Breast epithelium (tissue), 4 donors: ENCODE measurements at places on chromosomes 7 and 10. TPM values are rescaled to one million over a fixed set of nuclear protein-coding genes. Genes with fewer than 3 reads are reported as not detected.

MACC1 gene
- 39.4 TPM for total RNA-seq

- no peak overlapping the region for H3K4me3 ChIP-seq
- DNase-seq, result no peak
- no peaks in the 10 kb centered on the region for H3K4me1 ChIP-seq
- H3K27me3 ChIP-seq, result no peaks in the 10 kb centered on the region
- peak overlapping the region; percentile 77 for H3K27ac ChIP-seq
Measured at GRCh38 chr7:26856176-26856985, 8.0 kb downstream of the SKAP2 start.

GRCh38 chr7:30995536-30995935 is 31.8 kb downstream of the GHRHR start:
- H3K27ac ChIP-seq, result peak overlapping the region; percentile 78
- H3K4me3 ChIP-seq, result no peak overlapping the region
- no peaks in the 10 kb centered on the region for H3K4me1 ChIP-seq
- H3K27me3 ChIP-seq, result no peaks in the 10 kb centered on the region
- no peak for DNase-seq
- H3K36me3 ChIP-seq, result no peaks in the 10 kb centered on the region

C7orf33 gene
- not detected for total RNA-seq

CDK14 gene
- 64.7 TPM for total RNA-seq

MALRD1 gene
- total RNA-seq, result 2.6 TPM

- H3K27me3 ChIP-seq, result no peaks in the 10 kb centered on the region
- H3K36me3 ChIP-seq, result no peaks in the 10 kb centered on the region
- no peak for DNase-seq
- no peak overlapping the region for H3K4me3 ChIP-seq
- no peak overlapping the region for H3K27ac ChIP-seq
- H3K4me1 ChIP-seq, result no peaks in the 10 kb centered on the region
Measured at GRCh38 chr10:20265146-20265545, 448.9 kb downstream of the PLXDC2 start.

COPG2 gene
- total RNA-seq, result 27.2 TPM

GRCh38 chr10:102721954-102722353 is 7.5 kb downstream of the SFXN2 start:
- no peak overlapping the region for H3K27ac ChIP-seq
- H3K4me3 ChIP-seq, result no peak overlapping the region
- no peak for DNase-seq
- H3K27me3 ChIP-seq, result no peaks in the 10 kb centered on the region
- H3K36me3 ChIP-seq, result no peaks in the 10 kb centered on the region

- H3K27ac ChIP-seq, result no peak overlapping the region
- DNase-seq, result no peak
- H3K4me1 ChIP-seq, result no peaks in the 10 kb centered on the region
- no peak overlapping the region for H3K4me3 ChIP-seq
- H3K27me3 ChIP-seq, result no peaks in the 10 kb centered on the region
- H3K36me3 ChIP-seq, result no peaks in the 10 kb centered on the region
Measured at GRCh38 chr7:24271938-24272337, 12.1 kb upstream of the NPY start.

GRCh38 chr10:110568055-110568735 is 700 bp downstream of the SMC3 start:
- peak overlapping the region; percentile 99 for H3K4me3 ChIP-seq
- H3K27me3 ChIP-seq, result no peaks in the 10 kb centered on the region
- no peak for DNase-seq
- peak overlapping the region; percentile 90 for H3K27ac ChIP-seq

GRCh38 chr7:111985798-111986197 is 220.4 kb downstream of the DOCK4 start:
- no peaks in the 10 kb centered on the region for H3K4me1 ChIP-seq
- no peaks in the 10 kb centered on the region for H3K27me3 ChIP-seq
- no peak overlapping the region for H3K4me3 ChIP-seq
- no peaks in the 10 kb centered on the region for H3K36me3 ChIP-seq
- no peak overlapping the region for H3K27ac ChIP-seq

- no peaks in the 10 kb centered on the region for H3K4me1 ChIP-seq
- no peaks in the 10 kb centered on the region for H3K36me3 ChIP-seq
- H3K27me3 ChIP-seq, result no peaks in the 10 kb centered on the region
- H3K4me3 ChIP-seq, result no peak overlapping the region
Measured at GRCh38 chr7:105974471-105974870, 11.4 kb downstream of the CDHR3 start.

WDFY4 gene
- 7.0 TPM for total RNA-seq

GRCh38 chr10:28691187-28691694 is 13.9 kb downstream of the BAMBI start:
- H3K27ac ChIP-seq, result no peak overlapping the region
- no peaks in the 10 kb centered on the region for H3K4me1 ChIP-seq
- no peak overlapping the region for H3K4me3 ChIP-seq
- no peak for DNase-seq
- no peaks in the 10 kb centered on the region for H3K36me3 ChIP-seq
- no peaks in the 10 kb centered on the region for H3K27me3 ChIP-seq

- no peak overlapping the region for H3K27ac ChIP-seq
- no peaks in the 10 kb centered on the region for H3K36me3 ChIP-seq
- H3K4me1 ChIP-seq, result no peaks in the 10 kb centered on the region
- H3K27me3 ChIP-seq, result no peaks in the 10 kb centered on the region
Measured at GRCh38 chr10:120262857-120263547, 194.0 kb upstream of the PLPP4 start.

DNA sequence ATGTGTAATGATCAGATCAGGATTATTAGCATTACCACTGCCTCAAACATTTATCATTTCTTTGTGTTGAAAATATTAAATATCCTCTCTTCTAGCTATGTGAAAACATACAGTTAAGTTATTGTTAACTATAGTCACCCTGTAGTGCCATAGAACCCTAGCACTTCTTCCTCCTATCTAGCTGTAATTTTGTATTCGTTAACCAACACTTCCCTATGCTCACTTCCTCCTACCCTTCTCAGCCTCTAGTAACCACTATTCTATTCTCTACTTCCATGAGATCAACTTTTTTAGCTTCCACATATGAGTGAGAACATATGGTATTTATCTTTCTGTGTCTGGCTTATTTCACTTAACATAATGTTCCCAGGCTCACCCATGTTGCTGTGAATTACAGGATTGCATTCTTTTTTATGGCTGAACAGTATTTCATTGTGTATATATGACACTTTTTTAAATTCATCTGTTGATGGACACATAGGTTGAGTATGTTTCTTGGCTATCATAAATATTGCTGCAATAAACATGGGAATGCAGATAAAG is 132.7 kb upstream of the RHOBTB1 start:
- H3K4me3 ChIP-seq, result no peak overlapping the region
- H3K4me1 ChIP-seq, result no peaks in the 10 kb centered on the region
- no peak for DNase-seq
- H3K27ac ChIP-seq, result no peak overlapping the region
- no peaks in the 10 kb centered on the region for H3K27me3 ChIP-seq

DNA sequence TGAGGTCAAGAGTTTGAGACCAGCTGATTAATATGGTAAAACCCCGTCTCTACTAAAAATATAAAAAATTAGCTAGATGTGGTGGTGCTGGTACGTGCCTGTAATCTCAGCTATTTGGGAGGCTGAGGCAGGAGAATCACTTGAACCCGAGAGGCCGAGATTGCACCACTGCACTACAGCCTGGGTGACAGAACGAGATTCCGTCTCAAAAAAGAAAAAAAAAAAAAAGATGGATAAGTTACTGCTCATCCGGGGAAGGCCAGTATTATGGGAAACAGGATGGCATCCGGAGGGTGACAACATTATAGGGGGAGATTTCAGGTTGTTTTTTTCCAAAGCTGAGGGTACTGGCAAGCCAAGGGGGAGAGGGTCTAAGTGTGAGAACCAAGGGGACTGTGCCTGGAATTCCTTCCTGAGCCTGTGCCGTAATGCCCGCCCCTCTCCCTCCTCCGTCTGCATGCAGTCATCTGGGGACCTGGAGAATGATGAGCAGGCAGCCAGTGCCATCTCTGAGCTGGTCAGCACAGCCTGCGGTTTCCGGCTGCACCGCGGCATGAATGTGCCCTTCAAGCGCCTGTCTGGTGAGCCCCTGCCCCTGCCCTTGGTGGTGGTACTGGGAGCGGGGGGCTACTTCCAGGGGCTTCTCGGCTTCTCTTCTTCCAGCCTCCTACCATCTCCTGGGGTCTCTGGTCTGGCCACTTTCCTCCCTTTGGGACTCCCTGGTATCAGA is 4.4 kb downstream of the LAMTOR4 start:
- H3K27ac ChIP-seq, result no peak overlapping the region
- DNase-seq, result no peak
- no peaks in the 10 kb centered on the region for H3K36me3 ChIP-seq
- no peaks in the 10 kb centered on the region for H3K27me3 ChIP-seq

DNA sequence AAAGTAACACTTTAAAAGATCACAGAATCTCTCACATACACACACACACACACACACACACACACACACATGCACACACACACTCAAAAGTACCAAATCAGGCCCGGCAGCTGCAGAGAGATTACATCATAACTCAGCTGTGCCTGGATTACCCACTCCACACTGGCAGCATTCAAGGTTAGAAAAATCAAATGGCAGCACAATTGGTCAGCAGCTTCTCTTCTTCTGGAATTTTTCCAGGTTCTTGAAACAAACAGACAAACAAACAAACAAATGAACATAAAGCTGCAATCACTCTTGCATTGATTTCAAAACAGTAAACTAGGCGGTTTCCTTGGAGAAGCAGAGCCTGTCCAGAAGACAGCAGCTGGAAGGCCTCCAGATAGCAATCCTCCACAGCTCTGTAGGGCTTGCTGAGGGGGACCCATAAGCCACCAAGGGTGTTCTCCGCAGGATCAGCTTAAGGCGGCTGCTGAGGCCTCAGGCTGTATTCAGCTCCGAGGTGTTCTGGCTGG is 24.5 kb upstream of the FAM133B start:
- no peak for DNase-seq
- H3K27me3 ChIP-seq, result no peaks in the 10 kb centered on the region
- H3K27ac ChIP-seq, result no peak overlapping the region
- H3K36me3 ChIP-seq, result peaks cover 3% of the 10 kb centered on the region
- H3K4me3 ChIP-seq, result no peak overlapping the region

GRCh38 chr7:80319461-80319860 is 184.8 kb downstream of the GNAI1 start:
- no peaks in the 10 kb centered on the region for H3K27me3 ChIP-seq
- DNase-seq, result no peak
- no peaks in the 10 kb centered on the region for H3K4me1 ChIP-seq
- H3K36me3 ChIP-seq, result no peaks in the 10 kb centered on the region

GRCh38 chr7:130410868-130411541 is 29.8 kb downstream of the CEP41 start:
- no peaks in the 10 kb centered on the region for H3K4me1 ChIP-seq
- DNase-seq, result no peak
- H3K27me3 ChIP-seq, result no peaks in the 10 kb centered on the region
- H3K4me3 ChIP-seq, result no peak overlapping the region

- peaks cover 6% of the 10 kb centered on the region for H3K27me3 ChIP-seq
- H3K27ac ChIP-seq, result no peak overlapping the region
- H3K36me3 ChIP-seq, result no peaks in the 10 kb centered on the region
Measured at GRCh38 chr7:55344840-55345239, 20.3 kb upstream of the LANCL2 start.

PLCE1 gene
- total RNA-seq, result 7.0 TPM

OR2A42 gene
- under 0.01 TPM for total RNA-seq

GRCh38 chr10:35607475-35608327 is 2.6 kb downstream of the GJD4 start:
- peak overlapping the region; percentile 72 for H3K4me3 ChIP-seq
- H3K36me3 ChIP-seq, result no peaks in the 10 kb centered on the region

PDE6C gene
- total RNA-seq, result not detected

- H3K36me3 ChIP-seq, result no peaks in the 10 kb centered on the region
- no peak overlapping the region for H3K4me3 ChIP-seq
- no peaks in the 10 kb centered on the region for H3K27me3 ChIP-seq
- no peak overlapping the region for H3K27ac ChIP-seq
Measured at GRCh38 chr7:93856323-93856722, 34.2 kb downstream of the TFPI2 start.

GRCh38 chr7:1939434-1940401 is 269.6 kb downstream of the ELFN1 start:
- DNase-seq, result no peak
- H3K27ac ChIP-seq, result peak overlapping the region; percentile 57
- H3K27me3 ChIP-seq, result no peaks in the 10 kb centered on the region
- H3K4me3 ChIP-seq, result peak overlapping the region; percentile 1
- H3K36me3 ChIP-seq, result no peaks in the 10 kb centered on the region

DNA sequence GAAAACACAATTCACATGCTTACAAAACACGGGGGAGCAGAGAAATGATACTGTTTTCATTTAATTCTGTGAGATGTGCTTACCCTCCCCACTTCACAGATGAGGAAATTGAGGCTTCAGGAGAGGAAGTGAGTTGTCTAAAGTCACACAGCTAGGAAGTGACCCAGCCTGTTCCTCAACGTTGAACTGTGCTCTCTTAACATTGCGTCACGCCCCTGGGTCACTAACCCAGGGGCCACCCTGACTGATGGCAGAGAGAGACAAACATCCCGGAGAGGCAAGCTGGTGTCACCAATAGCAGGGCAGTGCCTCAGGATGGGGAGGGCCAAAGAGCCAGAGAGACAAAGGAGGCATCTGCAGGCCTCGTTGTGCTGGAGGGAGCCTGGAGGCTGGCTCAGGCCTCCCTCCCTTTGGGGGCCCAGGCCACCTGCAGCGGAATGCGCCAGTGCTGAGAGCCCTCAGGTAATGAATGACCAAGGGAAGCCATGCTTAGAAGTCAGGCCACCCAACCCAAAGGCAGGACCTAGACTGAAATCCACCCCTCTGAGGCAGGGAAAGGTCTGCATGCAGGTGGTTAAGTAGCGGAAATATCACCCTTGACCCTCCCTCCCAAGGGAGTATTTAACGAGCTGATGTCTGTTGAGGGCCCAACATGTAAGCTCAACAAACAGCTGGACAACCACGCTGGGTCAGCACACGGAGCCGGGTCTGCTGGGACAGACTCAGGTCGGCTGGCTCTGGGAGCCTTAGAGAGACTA is 81.3 kb downstream of the C10orf105 start:
- no peak overlapping the region for H3K4me3 ChIP-seq
- no peaks in the 10 kb centered on the region for H3K27me3 ChIP-seq
- no peaks in the 10 kb centered on the region for H3K36me3 ChIP-seq
- no peak for DNase-seq
- H3K4me1 ChIP-seq, result no peaks in the 10 kb centered on the region

DNA sequence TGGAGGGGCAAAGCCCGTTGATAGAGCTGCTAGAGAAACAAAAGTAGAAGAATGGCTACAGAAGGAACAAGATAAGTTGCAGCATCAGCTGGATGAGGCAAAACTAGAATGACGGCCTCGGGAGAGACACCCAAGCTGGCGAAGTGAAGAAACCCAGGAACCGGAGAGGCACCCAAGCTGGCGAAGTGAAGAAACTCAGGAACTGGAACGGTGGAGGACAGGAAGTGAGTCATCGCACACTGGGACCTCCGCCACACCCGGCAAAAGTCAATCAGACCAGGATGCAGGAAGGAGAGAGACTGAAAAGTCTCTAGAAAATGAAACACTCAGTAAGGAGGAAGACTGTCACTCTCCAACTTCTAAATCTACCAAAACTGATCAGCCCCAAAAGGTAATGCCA is 133.0 kb upstream of the NEBL start:
- no peak overlapping the region for H3K4me3 ChIP-seq
- H3K27me3 ChIP-seq, result no peaks in the 10 kb centered on the region
- no peak overlapping the region for H3K27ac ChIP-seq

ATAD1 gene
- 49.6 TPM for total RNA-seq

DNA sequence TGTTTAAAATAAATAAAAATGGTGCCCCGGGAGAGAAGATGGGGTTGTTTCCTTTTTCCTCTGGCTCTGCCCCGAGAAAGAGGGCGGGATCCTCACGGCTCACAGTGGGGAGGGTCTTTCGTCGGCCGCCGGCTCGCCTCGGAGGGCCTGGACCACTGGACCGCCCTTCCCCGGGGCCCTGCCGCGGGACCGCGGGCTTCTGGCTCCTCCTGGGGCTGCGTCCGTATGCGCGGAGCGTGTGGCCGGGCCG is 3.5 kb upstream of the IGF2BP3 start:
- peaks cover 24% of the 10 kb centered on the region for H3K27me3 ChIP-seq
- H3K4me3 ChIP-seq, result no peak overlapping the region
- peaks cover 9% of the 10 kb centered on the region for H3K4me1 ChIP-seq
- H3K27ac ChIP-seq, result no peak overlapping the region

SRGN gene
- 97.2 TPM for total RNA-seq
